Suppressor macrophage (primary cell): ENCODE measurements at places on chromosomes 1 and 21.
A peak's percentile ranks its signal among the peaks of the same experiment; 100 is the strongest.

DNA sequence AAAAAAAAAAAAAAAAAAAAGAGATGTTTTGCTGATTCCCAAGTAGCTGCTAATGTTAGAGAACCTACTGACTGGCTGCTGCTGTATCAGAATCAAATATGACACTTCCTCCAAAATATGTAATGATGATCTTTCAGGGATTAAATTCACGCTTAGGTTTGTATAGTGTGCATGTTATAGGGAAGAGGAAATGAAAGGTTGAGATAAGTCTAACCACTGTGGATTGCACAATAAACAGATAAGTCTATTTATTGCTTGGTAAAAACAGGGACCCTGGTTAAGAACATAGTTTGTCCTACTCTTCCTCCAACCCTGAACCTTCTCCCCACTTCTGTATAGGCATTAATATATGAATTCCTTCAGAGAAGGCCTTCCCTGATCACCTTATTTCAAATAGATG, 13.2 kb downstream of the RC3H1 start:
- no peak for DNase-seq

DNA sequence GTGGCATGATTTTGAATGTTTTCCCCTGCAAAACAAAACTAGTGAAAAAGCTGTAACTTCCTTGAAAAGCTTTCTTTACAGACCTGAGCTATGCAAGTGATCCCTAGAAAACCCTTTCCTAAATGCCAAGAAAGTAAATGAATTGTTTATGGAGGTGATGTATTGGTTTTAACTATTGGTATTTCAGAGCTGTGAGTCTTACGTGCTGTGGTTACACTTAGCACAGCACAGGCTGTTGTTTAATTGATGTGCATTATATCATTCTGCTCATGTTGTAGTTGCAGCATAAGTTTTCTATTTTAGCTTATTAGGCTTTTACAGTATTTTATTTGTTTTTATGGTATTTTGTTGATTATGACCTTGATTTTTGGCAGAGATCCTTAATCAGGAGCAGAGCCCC, 74.1 kb upstream of the DYNLT5 start:
- no peak for DNase-seq

GRCh38 chr21:34200288-34200905, 127.0 kb downstream of the MRPS6 start:
- DNase-seq = peak; percentile 87

DNA sequence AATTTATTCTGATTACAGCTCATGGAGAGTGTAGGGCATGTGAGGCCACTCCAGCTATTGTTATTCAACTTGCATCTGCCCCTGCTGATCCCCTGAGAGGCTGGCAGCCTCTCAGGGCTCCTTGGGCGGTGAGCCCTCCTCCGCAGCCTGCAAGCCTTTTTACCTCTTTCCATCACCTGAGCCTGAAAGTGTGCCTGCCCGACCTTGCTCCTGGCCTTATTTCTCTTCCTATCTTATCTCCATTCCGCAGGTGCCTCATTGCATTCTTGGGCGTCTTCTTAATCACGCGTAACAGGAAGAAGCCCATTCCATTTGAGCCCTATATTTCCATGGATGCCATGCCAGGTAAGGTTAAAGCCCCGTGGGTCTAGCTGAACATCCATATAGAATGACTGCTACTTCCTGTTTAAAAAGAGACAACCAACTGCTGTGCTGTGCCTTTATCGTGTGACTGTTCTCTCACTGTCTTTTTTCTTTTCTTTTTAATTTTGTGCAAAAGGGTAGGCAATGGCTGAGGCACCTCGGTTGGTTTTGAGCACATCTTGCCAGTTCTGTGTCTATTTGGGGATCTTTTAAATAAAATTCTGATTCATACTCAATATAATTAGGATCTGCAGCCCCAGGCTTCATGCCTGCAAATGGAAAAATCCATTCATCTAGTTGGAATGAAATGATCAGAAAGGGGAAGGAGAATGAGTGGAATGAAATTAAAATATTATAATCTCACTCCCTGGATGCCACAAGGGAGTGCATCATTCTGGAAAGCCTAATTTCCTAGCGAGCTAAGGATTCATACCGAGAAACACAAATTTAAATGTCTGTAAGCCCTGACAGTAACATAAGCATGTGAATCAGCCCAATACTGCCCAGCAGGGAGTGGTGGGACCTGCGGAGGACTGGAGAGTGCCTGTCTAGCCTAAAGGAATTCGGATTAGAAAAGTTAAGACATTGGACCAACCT, 38.6 kb upstream of the RCAN3 start:
- DNase-seq = no peak
